ENCODE measurements at places on chromosomes 3 and 15. TPM values are rescaled to one million over a fixed set of nuclear protein-coding genes. Genes with fewer than 3 reads are reported as not detected.

Gene SACM1L
- total RNA-seq = 34.2 TPM

Gene CPEB1
- 2.0 TPM for total RNA-seq

Gene TAGLN3
- total RNA-seq = 174 TPM

Gene VWA5B2
- 0.41 TPM for total RNA-seq

Gene DOCK3
- 39.9 TPM for total RNA-seq

Gene USP4
- 22.0 TPM for total RNA-seq
